Effector memory CD8-positive, alpha-beta T cell (primary cell): ENCODE measurements at places on chromosomes 3 and 15.

DNA sequence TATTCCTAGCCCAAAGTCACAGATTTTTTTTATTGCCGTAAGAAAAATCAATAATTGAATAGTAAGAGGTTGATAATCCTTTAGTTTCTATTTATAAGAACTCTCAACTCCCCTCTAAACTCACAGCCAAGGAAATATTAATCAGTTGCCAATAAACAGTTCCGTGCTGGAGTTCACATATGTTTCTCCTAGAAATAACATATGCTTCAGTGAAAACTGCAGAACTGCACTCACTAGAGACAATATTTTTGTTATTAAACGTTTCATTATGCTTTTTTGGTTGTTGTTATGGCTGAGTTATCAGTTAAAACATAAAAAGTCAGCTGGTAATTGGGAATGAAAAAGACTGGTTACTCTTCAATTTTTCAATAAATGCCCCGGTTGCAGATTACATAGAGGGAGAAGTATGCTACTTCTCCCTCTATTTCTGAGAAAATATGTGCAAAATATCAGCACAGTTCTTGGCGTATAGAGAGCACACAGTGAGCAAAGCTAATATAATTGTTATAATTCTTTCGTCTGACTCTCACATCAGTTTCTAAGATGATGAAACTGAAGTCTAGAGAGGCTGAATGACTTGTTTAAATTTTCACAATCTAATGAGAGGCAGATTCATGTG lies 781.2 kb upstream of the GRM7 start:
- H3K27me3 ChIP-seq = no peaks in the 10 kb centered on the region
- no peaks in the 10 kb centered on the region for H3K4me1 ChIP-seq
- DNase-seq = no peak
- no peaks in the 10 kb centered on the region for H3K36me3 ChIP-seq
- H3K27ac ChIP-seq = no peak overlapping the region

- peaks cover 51% of the 10 kb centered on the region for H3K27me3 ChIP-seq
- no peaks in the 10 kb centered on the region for H3K4me1 ChIP-seq
- H3K4me3 ChIP-seq = no peak overlapping the region
- no peak overlapping the region for H3K27ac ChIP-seq
- no peak for DNase-seq
Measured at GRCh38 chr3:87320756-87321626, 44.6 kb upstream of the POU1F1 start.

GRCh38 chr3:71442652-71443042 lies 140.9 kb downstream of the FOXP1 start:
- H3K27ac ChIP-seq = peak overlapping the region; percentile 96
- H3K4me3 ChIP-seq = peak overlapping the region; percentile 75
- H3K27me3 ChIP-seq = no peaks in the 10 kb centered on the region
- no peak for DNase-seq
- H3K36me3 ChIP-seq = peaks cover 20% of the 10 kb centered on the region

GRCh38 chr3:23743141-23743784 lies 62.5 kb upstream of the UBE2E1 start:
- no peak overlapping the region for H3K4me3 ChIP-seq
- no peaks in the 10 kb centered on the region for H3K27me3 ChIP-seq
- no peaks in the 10 kb centered on the region for H3K36me3 ChIP-seq
- DNase-seq = no peak

- no peaks in the 10 kb centered on the region for H3K4me1 ChIP-seq
- no peaks in the 10 kb centered on the region for H3K36me3 ChIP-seq
- H3K4me3 ChIP-seq = no peak overlapping the region
- H3K27me3 ChIP-seq = peaks cover 24% of the 10 kb centered on the region
- H3K27ac ChIP-seq = no peak overlapping the region
- DNase-seq = no peak
Measured at GRCh38 chr3:112170046-112170445, 37.0 kb upstream of the GCSAM start.

DNA sequence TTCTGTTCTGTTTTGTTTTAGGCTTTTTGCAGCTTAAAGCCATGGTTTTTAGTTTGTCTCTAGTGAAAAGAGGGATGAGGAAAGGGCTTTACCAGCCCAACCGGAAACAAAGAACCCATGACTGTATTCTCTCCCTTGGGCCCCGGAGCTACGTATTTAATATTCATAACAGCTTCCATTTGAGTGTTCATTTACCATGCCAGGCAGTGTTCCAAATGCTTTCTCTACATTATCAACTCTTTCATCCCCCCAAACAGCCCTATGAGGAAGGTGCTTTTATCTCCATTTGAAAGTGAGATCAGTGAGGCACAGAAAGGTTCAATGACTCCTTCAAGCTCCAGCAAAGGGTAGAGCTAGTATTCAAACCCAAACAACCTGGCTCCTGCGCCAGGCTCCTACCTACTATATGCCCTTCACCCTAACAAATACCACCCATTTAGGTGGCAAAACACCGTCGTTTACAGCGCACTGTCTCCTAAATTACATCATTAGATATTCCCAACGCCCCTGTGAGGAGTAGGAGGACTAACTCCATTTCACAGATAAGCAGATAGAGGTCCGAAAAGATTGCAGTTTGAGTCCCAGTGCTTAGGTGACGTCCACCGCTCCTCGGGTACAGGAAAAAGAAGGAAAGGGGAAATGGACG lies 27.9 kb downstream of the GTPBP8 start:
- no peaks in the 10 kb centered on the region for H3K27me3 ChIP-seq
- no peak for DNase-seq
- H3K4me3 ChIP-seq = peak overlapping the region; percentile 88
- H3K27ac ChIP-seq = peak overlapping the region; percentile 96

DNA sequence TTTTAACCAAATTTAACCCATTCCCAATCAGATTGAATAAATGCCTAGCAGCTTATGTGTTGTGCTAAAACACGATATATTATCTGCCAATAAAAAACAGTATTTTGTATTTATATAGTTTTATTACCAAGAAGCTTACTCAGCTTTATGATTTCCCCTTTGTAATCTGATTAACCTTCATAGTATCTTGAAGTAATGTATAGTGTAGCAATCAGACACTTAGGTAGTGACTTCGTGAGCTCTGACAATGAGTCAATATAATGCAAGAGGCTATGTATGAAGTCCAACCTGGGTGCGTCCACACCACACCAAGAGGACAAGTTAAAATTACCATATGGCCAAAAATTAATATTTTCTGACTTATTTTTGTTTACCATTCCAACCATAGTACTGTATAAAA lies 2.1 kb upstream of the CNBP start:
- H3K4me3 ChIP-seq = peak overlapping the region; percentile 40
- no peaks in the 10 kb centered on the region for H3K27me3 ChIP-seq
- H3K36me3 ChIP-seq = peaks cover 40% of the 10 kb centered on the region
- peaks cover 18% of the 10 kb centered on the region for H3K4me1 ChIP-seq

GRCh38 chr3:193743702-193744047 lies 150.7 kb downstream of the OPA1 start:
- no peak overlapping the region for H3K27ac ChIP-seq
- H3K4me3 ChIP-seq = no peak overlapping the region
- no peak for DNase-seq
- peaks cover 13% of the 10 kb centered on the region for H3K27me3 ChIP-seq
- no peaks in the 10 kb centered on the region for H3K4me1 ChIP-seq

GRCh38 chr15:95032156-95032555 lies 800.8 kb downstream of the MCTP2 start:
- no peaks in the 10 kb centered on the region for H3K27me3 ChIP-seq
- H3K4me3 ChIP-seq = no peak overlapping the region
- H3K27ac ChIP-seq = no peak overlapping the region
- DNase-seq = no peak
- no peaks in the 10 kb centered on the region for H3K4me1 ChIP-seq
